ENCODE measurements at places on chromosomes 4 and X. TPM values are rescaled to one million over a fixed set of nuclear protein-coding genes. Genes with fewer than 3 reads are reported as not detected.

ARHGAP6 gene
- not detected for total RNA-seq

UCHL1 gene
- 0.41 TPM for total RNA-seq

GLRA3 gene
- not detected for total RNA-seq

BMX gene
- not detected for total RNA-seq

AR gene
- total RNA-seq: 0.15 TPM

HEPH gene
- not detected for total RNA-seq

OPHN1 gene
- 0.23 TPM for total RNA-seq

GUCY1B1 gene
- not detected for total RNA-seq

UBQLN2 gene
- 62.6 TPM for total RNA-seq

GAGE12F gene
- not detected for total RNA-seq

C1GALT1C1 gene
- total RNA-seq: 17.0 TPM

NALF2 gene
- total RNA-seq: not detected

NMU gene
- total RNA-seq: not detected

GAGE12J gene
- total RNA-seq: not detected

DNA sequence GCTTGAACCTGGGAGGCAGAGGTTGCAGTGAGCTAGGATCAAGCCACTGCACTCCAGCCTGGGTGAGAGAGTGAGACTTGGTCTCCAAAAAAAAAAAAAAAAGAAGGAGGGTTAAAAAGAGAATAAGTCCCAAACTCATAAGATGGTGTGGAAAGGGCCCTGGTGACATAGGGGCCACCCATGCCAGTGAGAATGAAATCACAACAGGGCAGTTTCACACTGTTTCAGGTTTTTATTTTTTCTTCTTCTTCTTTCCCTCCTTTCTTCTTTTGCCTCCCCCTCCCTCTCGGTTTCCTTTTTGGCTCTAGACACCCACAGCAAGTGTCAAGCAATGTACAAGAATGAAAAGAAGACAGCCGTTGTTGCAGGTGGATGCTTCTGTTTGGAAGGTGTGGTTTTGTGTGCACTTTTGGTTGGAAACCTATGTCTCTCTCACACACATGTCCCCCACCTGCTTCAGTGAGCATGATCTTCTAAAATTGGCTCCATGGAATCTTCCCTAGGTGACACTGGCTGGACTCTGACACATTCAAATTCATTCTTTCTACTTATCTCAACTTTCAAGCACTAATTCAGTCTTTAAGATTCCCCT is 14.4 kb upstream of the TLR8 start:
- no peak for DNase-seq

DNA sequence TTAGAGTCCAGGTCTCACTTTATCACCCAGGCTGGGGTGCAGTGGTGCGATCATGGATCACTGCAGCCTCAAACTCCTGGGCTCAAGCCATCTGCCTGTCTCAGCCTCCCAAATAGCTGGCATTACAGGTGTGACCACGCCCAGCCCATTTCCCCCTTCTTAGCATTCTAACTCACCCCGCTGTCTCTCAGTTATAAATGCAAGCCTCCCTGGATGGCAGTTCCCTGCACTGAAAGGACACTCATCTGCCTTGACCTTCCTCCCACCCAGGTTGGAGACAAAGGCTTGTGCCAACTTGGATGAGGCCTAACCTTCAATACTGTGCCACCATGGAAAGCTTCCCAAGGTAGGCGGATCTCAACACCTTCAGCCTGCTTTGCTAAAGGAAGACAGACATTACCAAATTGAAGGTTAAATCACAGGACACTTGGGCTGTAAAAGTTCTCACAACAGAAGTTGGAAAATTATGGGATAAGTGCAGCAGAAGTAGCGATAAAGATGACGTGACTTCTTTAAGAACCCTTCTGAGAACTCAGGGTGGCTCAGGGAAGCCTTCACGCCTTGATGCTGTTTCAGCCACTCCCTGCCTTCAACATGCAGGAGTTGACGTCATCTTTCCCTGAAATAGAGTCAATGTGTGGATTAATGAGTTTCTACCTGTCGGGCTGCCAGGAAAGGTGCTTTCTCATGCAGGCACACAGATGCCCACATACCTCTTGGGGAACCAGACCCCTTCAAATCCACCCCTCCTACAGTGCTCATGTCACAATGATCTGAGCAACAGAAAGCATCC is 10.6 kb upstream of the GPM6B start:
- DNase-seq: no peak

GRCh38 chrX:40746521-40746920 is 11.2 kb upstream of the MED14 start:
- DNase-seq: no peak

GRCh38 chrX:150037041-150037440 is 98.8 kb upstream of the EOLA2 start:
- no peak for DNase-seq

DNA sequence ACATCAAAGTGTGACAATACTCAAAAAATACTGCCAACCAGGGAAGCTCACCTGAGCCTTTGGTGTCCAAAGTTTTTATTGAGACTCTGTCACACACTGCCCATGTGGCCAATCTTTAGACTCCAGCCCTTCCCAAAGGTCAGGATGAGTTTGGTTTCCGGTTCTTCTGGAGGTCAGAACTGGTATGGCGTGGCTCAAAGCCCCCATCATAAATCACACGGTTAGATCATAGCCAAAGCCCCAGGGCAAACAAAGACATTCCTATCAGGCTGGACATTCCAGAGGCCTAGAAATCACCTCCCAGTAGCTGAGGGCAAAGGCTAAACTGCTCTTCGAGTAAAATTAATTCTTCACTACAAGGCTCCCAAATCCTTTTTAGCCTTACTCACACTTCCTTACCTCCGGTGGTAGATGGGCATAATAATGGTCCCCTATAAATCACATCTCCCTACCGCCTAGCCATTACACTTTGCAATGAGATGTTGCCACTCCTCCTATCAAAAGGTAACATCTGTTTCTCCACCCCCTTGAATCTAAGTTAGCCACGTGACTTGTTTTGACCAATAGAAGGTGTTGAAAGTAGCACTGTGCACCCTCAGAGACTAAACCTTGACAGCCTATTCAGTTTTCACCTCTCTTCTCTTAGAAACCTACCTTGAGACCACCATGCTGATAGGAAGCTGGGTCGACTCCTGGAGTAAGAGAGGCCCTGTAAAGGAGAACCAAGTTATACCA is 137.8 kb upstream of the DUSP21 start:
- no peak for DNase-seq

GRCh38 chrX:51144828-51145442 is 187.7 kb upstream of the NUDT10 start:
- peak; percentile 22 for DNase-seq

GRCh38 chrX:12115377-12115776 is 22.9 kb upstream of the FRMPD4 start:
- DNase-seq: no peak

- DNase-seq: peak; percentile 73
These were observed 174.5 kb downstream of the SMIM20 start for GRCh38 chr4:26088433-26088928.

DNA sequence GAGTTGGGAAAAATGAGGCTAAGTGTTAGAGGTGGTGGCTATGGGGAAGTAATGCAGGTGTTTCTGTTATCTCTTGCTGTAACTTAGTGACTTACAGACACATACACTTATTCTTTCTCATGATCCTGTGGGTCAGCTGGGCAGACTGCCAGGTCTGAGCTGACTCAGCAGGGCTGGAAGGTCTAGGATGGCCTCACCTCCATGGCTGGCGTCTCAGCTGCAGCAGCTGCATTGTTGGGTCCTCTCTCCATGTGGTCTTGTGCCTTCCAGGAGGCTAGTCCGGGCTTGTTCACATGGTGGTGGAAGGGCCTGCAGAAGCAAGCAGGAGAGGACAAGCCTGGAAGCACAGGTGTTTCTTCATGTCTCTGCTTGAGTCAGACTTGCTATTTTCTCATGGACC is 172.7 kb downstream of the NHS start:
- DNase-seq: no peak

DNA sequence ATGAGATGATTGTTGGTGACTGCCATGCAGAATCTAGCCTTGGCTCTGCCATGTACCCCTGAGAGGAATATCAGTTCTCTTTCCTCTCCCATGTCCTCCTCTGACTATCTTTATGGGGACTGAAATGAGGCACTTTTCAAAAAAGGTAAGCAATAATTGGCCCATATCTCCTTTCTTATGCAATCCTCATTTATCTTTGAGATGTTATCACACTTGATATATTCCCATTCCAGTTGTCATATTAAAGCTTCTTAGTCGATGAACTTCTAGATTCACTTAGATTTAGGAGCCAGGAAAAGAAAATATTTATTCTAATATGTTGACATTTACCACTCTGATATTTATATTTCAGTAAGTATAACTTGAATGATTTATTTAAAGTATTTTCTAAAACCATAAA is 55.3 kb upstream of the CXCL8 start:
- no peak for DNase-seq

DNA sequence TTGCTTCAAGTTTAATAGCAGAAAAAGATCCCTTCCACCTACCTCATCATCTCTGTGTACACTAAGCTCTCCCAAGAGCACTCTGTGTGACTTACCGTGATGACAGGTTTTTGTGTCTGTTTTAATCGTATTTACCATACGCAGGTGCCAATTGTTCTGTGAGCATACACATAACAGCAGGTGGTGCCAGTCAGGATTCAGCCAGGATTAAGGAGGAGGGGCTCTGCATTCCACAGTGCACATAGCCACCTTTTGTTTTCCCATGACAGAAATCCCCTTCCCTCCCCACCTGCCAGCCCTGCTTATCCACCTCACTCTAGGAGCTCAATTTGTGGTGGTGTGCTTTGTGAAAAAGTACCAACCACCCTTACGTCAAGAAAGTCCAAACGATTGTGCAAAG is 14.8 kb downstream of the ANK2 start:
- no peak for DNase-seq

DNA sequence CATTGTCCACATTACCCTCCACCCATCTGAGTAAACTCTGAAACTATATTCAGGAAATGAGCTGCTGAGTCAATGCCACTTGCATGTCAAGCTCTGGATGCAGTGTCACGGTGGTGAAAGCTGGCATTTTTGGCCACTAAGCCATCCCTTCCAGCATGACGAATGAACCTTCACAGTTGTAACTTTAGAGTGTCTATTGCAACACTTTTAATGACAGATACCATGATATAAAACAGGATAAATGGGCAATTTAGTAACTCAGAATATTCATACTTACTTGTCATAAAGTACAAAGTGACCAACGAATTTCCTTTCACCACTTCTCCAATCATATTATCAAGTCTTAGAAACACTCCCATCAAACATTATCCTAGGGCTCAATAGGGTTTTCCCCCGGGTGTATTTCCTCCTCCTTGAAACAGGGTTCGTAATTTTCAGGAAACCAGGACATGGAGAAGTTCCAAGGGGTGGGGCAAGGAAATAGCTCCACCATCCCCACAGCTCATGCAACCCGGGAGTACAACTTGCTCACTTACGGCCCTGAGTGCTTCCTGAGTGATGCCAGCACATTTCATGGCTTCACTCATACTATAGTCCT is 73.1 kb downstream of the MTHFD2L start:
- DNase-seq: no peak

GRCh38 chr4:101280866-101281600 is 66.3 kb downstream of the PPP3CA start:
- no peak for DNase-seq

DNA sequence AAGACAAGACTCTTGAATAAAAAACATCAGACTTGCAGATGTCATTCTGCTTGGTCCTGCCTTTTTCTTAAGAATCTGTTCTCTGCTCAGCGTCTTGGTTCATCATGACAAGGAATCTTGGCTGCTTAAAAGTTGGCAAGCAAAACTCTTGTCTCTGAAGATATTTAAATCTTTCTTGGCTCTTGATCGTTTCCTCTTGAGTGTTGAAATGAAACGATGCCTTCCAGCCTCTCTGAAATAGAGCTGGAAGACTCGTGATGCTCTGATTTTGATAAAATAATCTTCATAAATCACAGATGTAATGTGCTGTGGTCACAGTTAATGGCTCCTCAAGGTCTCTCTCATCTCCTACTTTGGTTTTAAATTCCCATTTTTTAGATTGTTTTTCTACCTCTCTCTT is 39.9 kb upstream of the TMEM192 start:
- no peak for DNase-seq

DNA sequence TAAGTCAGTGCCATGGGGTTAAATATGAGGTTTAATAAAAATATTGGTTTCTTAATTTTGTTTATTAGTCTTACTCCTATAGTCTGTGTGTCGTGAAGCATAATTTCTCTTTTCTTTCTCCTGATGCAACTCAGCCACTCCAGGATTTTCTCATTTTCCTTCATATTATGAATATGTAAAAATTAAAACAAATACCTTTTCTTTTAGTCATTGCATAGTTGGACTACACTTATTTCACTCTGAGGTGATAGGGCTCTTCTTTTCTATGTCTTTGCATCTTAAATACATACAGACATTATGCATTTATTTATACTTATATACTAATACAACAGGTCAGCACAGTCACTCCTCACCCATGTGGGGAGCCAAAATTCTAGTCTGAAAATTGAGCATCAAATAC is 19.1 kb downstream of the GALNT7 start:
- no peak for DNase-seq

DNA sequence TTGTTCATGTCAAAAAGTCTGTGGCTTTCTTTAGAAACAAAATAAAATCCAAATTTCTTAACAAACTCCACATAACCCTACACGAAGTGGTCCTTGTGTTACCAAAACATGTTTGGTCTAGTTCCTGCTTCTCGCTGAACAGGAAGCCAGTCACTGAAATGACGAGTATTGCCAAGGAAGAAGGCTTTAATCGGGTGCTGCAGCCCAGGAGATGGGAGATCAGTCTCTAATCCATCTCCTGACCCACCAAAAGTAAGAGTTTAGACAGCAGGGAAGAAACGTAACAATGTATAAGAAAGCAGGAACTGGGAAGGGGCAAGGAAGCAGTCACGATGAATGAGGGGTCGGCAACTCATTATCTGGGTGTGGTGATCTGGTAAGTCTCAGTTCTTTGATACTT is 144.6 kb upstream of the MAP9 start:
- no peak for DNase-seq

DNA sequence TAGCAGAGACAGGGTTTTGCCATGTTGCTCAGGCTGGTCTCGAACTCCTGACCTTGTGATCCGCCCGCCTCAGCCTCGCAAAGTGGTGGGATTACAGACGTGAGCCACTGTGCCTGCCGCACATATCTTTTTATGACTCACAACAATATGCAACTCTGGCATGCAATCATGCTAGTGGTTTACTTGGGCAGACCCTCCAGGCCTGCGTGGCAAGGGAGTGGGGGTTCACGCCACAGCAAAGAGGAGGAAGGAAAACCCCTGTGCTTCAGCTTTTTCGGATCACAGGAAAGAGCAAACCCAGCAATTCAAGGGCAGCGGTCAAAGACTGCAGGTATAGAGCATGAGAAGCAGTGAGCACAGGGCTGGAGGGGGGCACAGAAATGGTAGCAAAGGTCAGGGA is 48.3 kb upstream of the CD99 start:
- no peak for DNase-seq

DNA sequence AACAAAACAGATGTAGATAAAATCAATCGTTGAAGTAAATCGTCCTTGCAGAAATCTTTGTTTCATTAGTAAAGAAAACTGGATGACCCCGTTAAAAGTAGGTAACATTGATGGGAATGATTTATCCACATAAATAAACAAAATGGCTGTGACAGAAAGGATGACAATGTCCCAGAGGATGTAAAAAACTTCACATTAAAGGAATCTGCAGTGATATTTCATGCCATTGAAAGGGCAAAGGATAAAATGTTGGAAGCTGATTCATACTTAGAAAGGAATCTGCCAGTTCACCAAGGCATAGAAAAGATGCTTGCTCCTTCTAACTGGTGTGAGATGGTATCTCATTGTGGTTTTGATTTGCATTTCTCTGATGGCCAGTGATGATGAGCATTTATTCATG is 24.2 kb upstream of the EPGN start:
- DNase-seq: no peak

Data from CD4-positive, alpha-beta memory T cell (primary cell).